Stimulated activated CD4-positive, alpha-beta T cell treated with anti-CD3 and anti-CD28 coated beads, Interleukin-2, amount 100 ng/mL, for 4 hours (primary cell): ENCODE measurements at places on chromosomes 1 and 21.

DNA sequence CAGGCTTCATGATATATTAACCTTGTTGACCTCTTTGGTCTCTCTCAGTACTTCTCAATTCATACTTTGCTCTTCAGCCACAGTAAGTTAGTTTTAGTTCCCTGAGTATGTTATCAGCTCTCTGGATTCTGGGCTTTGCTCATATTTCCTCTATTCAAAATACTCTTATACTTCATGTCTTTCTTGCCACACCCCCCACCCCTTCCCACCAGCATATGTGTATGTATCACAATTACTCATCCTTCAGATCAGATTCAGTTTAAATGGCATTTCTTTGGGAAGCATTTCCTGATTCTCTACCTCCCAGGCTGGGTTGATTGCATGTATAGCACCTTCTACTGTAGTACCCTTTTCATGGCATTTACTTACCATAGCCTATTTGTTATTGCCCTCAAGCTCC, 28.3 kb downstream of the SLC30A7 start:
- DNase-seq: no peak

- DNase-seq: no peak
Observed at GRCh38 chr1:245160741-245161400, 6.1 kb downstream of the KIF26B start.

DNA sequence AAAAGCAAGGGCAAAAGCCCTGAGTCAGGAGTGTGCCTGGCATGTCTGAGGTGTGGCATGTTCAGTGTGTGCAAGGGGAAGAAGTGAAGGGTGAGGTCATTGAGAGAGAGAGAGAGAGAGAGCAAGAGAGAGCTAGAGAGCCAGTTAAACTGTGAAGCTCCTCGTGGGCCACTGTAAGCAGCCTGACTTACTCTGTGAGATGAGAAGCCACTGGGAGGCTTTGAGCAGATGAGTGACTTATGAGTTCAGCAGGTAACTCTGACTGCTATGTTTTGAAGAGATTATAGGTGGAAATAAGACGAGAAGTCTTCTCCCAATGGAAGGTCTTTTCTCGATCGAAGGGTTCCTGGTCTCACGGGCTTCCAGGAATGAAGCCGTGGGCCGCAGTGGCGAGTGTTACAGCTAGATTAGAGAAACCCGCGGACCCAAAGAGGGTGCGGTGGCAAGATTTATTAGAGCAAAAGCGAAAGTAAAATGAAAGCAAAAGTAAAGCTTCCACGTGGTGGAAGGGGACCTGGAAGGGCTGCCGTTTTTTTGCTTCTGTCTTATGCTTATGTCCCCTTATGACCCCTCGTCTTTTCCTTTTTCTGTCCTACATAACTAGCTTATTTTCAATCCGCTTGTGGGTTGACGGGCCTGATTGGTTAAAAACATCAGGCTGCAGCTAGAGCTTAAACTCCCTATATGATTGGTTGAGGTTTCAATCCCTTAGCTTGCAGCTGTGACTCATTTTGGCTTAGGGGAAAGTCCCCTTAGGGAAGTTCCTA, 323.1 kb upstream of the FAM78B start:
- peak; percentile 46 for DNase-seq

DNA sequence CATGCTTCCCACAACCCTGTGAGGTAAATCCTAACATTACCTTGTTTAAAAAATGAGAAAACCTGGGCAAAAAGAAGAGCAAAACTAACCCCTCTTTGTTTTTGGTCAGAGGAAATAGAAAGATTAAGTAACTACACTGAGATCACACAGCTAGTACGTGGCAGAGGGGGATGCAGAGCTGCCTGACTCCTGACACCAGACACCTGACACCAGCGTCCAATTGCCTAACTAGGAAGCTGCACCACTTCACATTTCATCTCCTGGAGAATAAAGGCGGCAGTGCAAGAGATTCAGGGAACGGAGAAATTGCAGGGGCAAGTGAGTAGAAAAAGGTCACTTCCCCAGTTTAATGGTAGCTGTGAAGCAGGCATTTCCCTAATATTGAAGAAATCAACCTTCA, 229.3 kb upstream of the PTBP2 start:
- DNase-seq: no peak

- no peak for DNase-seq
Observed at GRCh38 chr1:2228157-2228594, at the start of gene SKI. Gene SKI (plus strand): TSS chr1:2228319. CDS start chr1:2228767, 448 bp downstream.
